ENCODE measurements at places on chromosomes 2 and 18. TPM values are rescaled to one million over a fixed set of nuclear protein-coding genes. Genes with fewer than 3 reads are reported as not detected.

DNA sequence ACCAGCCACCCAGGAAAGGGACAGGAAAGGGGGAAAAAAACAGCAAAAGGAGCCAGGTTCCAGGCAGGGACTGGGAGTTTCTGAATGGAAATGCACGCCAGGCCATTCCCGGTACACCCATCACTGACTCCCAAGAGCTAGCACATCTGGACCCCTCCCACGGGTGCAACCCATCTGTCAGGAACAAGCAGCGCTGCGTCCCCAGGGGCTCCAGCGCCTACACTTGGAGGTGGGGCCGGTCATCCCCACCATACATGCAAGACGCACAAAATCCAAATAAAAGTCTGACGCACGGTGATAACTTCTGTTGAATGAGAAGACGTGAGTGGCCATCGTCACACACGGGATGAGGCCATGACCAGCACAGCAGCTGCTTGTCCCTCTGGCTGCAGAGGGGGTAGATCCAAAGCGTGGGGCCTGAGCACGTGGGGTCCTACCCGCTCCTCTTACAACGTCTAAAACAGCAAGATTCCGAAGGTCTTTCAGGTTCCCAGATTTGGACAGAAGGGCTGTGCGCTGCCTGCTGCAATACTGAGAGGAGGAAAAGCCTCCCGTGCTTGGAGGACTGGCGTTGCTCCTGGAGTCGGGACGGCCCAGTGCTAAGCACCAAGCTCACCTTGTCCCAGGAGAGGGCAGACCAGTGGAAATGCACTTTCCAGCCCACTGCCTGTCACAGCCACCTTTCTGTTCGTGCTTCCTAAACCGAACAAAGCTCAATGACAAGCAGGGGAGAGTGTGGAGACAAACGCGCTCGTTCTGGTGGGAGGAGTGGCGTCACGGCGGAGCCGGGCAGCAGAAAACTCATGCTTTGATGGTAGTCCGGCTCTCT is 68.9 kb downstream of the NDUFA10 start:
- H3K4me3 ChIP-seq: no peak overlapping the region
- H3K27me3 ChIP-seq: no peaks in the 10 kb centered on the region
- H3K36me3 ChIP-seq: no peaks in the 10 kb centered on the region

DNA sequence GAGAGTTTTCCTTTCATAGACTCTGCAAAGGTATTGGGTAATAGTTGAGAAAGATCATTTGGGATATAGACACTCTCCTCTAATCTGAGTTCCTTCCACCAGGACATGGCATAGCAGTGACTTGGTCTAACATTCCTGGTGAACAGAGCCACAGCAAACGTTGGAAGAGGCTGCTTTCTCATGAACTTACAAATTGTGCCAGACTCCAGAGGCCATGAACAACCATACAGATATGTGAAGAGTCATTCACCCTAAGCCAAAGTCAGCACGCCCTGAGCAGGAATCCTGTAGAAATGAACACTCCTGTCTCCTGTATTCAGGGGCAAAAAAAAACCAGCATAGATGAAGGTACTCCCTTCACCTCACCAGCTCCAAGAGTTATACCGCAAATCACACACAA is 152.8 kb downstream of the TMEM18 start:
- H3K27ac ChIP-seq: no peak overlapping the region
- H3K36me3 ChIP-seq: no peaks in the 10 kb centered on the region
- H3K4me3 ChIP-seq: no peak overlapping the region

GRCh38 chr2:668000-668398 is 9.2 kb downstream of the TMEM18 start:
- no peaks in the 10 kb centered on the region for H3K36me3 ChIP-seq
- no peak overlapping the region for H3K4me3 ChIP-seq
- H3K4me1 ChIP-seq: no peaks in the 10 kb centered on the region
- H3K27me3 ChIP-seq: no peaks in the 10 kb centered on the region
- no peak overlapping the region for H3K27ac ChIP-seq

DNA sequence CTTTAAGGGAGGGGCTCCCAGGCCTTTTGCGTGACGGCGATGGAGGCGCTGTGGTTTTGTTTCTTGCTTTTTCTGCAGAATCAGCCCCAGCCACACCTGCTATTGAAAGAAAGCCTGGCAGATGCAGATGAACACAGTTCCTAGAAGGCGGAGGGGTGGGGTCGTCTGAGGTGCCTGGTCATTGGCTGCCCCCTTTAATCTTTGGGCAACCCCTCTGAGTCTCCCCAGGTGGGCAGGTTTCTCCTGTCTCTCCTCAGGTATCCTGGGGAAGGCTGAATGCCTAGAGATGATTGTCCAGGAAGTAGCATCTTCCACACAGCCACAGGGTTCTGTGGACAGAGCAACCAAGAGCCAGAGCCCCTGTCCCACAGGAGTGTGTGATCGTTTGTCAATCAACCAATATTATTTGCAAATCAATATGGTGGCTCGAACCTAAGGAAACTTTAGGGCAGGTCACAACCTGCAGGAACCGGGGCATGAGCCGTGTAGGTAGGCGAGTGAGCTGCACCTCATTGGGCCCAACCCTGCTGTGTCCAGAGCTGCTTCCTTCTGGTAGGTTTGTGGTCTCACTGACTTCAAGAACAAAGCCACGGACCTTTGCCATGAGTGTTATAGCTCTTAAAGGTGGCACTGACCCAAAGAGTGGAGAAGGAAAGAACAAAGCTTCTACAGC is 104.3 kb downstream of the NDUFA10 start:
- H3K36me3 ChIP-seq: no peaks in the 10 kb centered on the region
- H3K4me1 ChIP-seq: no peaks in the 10 kb centered on the region
- DNase-seq: no peak

GRCh38 chr2:53660886-53661285 is 106.7 kb upstream of the CHAC2 start:
- no peaks in the 10 kb centered on the region for H3K36me3 ChIP-seq
- H3K27me3 ChIP-seq: no peaks in the 10 kb centered on the region
- no peak for DNase-seq
- H3K27ac ChIP-seq: no peak overlapping the region
- H3K4me3 ChIP-seq: no peak overlapping the region
- H3K4me1 ChIP-seq: no peaks in the 10 kb centered on the region

DNA sequence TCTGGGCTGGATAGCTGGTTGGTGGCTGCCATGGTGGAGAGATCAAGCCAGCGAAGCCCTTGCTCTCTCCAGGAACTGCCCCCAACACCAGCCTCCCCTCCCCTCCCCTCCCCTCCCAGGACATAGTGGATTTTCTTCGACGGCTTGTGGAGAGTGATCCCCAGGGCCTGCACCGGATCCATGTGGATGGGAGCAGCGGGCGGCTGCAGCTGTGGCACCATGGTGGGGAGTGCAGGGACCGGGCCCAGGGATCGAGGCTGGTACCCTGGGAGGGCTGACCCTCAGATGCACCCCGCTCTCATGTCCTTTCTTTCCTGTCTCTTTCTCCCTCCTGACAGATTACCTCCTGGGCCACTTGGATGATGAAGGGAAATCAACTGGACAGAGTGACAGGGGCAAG is 7.0 kb downstream of the TTC31 start:
- H3K27me3 ChIP-seq: no peaks in the 10 kb centered on the region
- no peak overlapping the region for H3K27ac ChIP-seq
- DNase-seq: no peak
- H3K4me3 ChIP-seq: no peak overlapping the region

The ACADL gene
- total RNA-seq: 32.9 TPM

Measured in left lung (tissue), 14 donors.